ENCODE measurements at places on chromosomes 1 and 21. TPM values are rescaled to one million over a fixed set of nuclear protein-coding genes. Genes with fewer than 3 reads are reported as not detected.

SERTAD4 gene
- total RNA-seq, result 3.4 TPM

SMPDL3B gene
- not detected for total RNA-seq

ORC1 gene
- 5.7 TPM for total RNA-seq

ERO1B gene
- total RNA-seq, result 1.4 TPM

LCE3E gene
- not detected for total RNA-seq

TSSK3 gene
- 1.7 TPM for total RNA-seq

RIMKLA gene
- total RNA-seq, result not detected

HSD3B2 gene
- total RNA-seq, result not detected

Measured in aortic smooth muscle cell (primary cell).